SHP77 (cell line): ENCODE measurements at places on chromosomes 5 and 9.
A peak's percentile ranks its signal among the peaks of the same experiment; 100 is the strongest.

DNA sequence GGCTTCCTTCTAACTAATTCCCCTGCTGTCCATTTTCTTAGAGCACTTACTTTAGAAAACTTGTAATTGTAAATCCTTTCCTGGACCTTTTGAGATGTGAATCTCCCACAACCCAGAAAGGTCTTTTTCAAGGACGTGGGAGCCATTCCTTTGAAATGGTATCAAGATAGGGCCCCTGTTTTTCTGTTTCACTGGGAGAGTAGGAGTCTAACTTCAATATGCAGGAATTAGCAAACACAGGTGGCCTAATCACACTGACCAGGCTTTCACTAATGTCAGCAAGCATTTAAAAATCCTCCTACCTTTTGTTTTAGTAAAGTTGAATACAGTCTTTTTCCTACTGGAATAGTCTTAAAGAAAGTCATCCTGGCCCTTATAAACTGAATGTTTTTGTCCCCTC, 558.3 kb downstream of the PTPRD start:
- no peak for DNase-seq

DNA sequence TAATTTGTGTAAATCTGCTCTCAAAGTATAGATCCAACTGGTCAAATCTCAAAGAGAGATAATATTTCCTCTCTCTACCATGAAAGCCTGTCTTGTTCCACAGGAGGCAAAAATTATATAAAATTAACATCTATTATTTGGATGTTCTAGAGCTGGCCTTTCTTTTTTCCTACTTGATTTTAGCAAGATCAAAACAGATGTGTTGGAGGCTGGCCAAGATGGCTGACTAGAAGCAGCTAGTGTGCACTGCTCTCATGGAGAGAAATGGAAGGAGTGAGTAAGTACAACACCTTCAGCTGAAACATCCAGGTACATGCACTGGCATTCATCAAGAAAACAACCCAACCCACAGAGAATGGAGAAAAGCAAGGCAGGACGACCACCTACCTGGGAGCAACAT, 298.6 kb upstream of the SLC24A2 start:
- no peak for DNase-seq

GRCh38 chr5:42919600-42919999, 107.9 kb upstream of the SELENOP start:
- DNase-seq, result no peak

- DNase-seq, result peak; percentile 59
Measured at GRCh38 chr9:76987594-76988200, 31.8 kb upstream of the FOXB2 start.

- DNase-seq, result no peak
Measured at GRCh38 chr5:138601444-138601843, 26.2 kb upstream of the HSPA9 start.

DNA sequence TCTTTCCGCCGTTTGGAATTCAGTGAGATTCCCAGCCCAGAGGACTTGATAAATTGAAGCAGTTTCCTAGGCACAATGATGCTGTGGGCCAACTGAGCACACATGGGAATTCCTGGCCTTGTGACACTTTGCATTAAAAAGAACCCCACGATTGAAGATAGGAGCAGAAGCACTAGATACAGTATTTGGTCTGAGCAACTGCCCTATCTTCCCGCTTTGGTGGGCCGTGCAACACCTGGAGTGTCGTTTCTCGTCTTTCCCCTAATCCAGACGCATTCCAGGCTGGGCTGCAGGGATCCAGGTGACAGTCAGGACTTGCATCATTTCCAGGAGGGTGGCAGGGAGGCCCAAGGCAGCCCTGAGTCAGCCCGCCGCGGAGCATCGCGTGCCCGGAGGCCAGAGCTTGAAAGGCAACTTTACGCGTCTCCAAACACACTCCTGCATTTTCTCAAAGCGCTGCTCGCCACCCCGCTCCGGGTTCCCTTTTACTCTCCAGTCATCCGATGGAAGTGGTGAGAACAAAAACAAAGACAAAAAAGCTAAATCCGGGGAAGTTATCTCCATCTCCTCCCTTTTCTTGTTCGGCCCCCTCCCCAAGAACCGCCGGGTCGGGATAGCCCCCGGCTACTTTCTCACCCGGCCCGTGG, 753 bp upstream of the STC2 start:
- DNase-seq, result no peak

DNA sequence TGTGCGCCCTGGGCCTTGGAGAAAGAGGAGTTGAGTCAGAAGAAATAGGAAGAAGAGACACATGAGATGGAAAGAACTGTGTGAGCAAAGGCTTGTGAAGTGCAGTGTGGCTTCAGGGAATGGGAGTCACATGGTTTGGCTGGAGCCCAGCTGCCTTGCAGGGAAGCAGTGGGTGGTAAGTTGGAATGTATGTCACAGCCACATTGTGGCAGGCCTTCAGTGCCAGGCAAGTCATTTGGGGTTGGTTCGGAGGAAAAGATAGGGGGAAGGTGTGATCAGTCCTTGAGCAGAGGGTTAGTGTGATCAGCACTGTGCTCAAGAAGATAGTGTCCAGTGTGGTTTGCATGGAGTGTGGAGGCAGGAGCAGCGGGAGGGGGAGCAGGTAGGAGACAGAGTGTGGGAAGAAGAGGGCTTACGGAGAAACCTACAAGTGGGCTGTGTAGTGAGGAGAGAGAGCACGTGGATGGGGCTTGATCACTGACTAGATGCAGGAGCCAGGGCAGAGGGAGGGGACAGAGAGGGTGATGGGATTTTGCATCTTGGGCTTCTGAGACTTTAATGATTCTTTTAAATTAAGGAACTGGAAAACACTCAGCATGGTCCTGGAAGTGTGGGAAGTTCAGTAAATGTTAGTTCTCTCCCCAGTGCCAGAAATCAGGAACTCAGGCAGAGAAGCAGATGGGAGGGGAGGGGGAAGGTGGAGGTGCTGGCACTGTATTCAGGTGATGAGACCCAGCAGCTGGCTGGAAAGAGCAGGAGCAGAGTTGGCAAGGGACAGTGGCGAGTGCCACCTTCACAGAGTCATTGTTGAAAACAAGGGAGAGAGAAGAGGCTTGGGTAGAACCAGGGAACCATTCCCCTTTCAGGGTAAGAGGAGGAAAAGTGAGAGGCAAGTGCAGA, 46.6 kb downstream of the ARHGAP26 start:
- DNase-seq, result no peak

DNA sequence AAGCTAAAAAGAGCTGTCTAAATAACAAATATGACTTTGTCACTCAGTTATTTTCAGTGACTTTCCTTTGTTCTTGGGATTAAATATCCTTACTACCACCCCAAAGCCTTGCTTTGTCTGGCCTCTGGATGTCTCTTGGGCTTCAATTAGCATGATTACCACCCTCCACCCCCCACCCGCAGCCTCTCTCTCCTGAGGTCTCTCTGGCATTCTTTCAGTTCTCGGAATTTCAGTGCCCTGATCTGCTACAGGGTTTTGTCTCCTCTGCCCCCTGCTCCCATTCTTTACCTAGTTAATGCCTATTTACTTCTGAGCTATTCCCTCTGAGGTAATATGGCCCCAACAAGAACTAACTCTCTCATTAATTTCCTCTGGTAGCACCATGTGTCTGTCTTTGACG, 376.4 kb downstream of the DEPDC1B start:
- no peak for DNase-seq

- no peak for DNase-seq
Measured at GRCh38 chr5:101687349-101687985, 608.6 kb downstream of the SLCO4C1 start.

DNA sequence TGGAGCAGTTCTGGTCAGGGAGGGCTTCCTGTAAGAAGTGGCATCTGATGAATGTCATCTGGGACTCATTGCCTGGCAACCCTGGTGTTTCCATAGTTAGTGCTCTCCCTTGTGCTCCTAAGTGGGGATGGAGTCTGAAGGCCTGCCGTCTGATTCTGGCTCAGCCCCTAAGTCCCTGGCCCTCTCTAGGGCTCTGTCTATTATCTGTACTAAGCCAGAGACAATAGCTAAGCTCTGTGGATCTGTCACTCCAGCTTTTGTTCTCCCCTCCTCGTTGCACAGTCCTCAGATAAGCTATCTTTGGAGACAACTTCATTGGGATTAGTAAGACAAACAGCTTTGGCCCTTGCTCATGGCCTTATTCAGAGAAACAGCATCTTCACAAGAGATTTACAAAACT, 30.6 kb upstream of the TTC1 start:
- DNase-seq, result no peak

DNA sequence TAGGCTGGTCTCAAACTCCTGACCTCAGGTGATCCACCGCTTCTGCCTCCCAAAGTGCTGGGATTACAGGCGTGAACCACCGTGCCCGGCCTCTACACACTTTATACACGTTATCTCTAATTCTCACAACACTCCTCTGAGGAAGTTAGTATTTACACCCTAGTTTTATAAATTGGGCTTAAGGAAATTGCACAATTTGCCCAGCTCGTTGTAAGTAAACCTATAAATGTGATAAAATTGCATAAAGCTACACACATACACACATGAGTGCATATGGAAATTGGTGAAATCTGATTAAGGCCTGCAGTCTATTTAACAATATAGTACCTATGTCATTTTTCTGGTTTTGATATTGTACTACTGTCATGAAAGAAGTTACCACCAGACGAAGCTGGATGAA, 4.4 kb upstream of the SLC4A9 start:
- DNase-seq, result no peak

DNA sequence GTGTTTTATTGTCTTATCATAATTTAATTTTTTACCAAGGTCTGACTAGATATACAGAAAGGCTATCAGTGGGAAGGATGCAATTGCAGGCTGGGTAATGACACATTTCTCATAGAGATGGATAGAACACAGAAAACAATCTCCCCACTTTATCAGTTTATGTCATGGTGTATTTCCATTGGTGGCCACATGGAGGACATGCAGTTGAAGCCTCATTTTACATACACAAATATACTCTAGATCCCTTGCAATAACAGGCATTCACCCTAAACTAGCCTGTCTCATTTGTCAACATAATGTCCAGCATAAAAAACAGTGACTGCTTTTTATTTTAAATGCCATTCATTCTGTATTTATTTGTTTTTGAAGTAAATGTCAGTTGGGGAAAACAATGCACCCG, 526.3 kb downstream of the GABRG2 start:
- no peak for DNase-seq

- DNase-seq, result peak; percentile 9
Measured at GRCh38 chr9:72315510-72316311, 49.3 kb downstream of the ZFAND5 start.

- no peak for DNase-seq
Measured at GRCh38 chr9:137294681-137295237, 7.3 kb downstream of the NRARP start.

DNA sequence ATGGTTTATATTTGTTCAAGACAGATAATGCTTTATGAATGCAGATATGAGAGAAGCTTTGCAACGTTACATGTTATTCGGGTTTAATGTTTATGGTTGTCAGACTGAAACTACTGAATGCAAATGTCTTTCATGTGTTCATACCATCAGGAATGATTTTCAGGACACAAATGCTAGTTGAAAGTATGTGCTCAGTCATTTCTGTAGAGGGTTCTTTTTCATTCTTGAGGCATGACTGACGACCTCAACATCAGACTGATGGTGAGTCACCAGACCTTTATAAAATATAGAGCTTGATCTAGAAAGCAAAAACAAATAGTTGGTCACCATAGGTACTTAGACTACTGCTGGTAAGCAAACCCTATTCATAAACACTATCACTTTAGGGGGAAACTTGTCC, 287.3 kb upstream of the NUDT12 start:
- no peak for DNase-seq

DNA sequence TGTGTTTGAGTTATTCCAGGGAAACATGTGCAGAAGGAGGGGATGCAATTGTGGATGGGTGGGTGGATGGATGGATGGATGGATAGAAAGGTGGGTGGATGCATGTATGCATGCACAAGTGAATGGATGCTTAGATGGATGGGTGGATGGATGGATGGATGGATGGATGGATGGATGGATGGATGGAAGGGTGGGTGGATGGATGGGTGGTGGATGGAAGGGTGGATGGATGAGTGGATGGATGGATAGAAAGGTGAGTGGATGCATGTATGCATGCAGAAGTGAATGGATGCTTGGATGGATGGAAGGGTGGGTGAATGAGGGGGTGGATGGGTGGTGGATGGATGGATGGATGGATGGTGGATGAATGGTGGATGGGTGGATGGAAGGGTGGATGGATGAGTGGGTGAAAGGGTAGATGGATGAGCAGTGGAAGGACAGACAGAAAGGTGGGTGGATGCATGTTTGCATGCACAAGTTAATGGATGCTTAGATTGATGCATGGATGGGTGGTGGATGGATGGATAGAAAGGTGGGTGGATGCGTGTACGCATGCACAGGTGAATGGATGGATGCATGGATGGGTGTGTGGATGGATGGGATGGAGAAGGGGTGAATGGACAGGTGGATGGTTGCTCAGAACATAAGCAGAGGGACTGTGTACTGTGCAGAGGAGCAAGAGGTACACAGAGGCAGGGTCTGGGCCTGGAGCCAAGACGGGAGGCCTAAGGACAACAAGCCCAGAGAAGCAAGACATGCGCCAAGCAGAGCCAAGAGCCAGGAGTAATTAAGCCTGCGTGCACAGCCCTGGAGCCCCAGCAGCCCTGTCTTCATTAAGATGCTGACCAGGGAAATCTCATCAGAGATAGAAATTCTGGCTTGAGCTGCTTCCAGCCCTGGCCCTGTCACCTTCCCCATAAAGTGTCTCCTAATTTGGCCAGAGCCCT, 84.6 kb upstream of the PPP1R26 start:
- no peak for DNase-seq

DNA sequence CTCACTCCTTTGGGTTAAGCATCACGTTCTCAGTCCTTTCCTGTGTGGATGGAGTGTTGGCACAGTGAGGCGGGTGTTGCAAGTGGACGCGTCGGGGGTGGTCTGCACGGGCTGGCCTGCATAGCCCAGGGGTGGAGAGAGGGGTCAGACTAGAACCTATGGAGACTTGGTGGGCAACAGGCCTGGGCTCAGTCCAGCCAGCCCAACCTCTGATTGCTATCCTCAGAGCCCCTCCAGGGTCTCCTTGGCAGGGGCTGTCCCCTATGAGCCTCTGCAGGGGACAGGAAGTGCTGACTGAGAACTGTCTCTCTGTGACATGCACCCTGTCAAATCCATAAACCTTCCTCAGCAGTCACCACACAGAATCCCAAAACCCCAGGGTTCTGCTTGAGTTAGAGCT, 2.3 kb downstream of the DCANP1 start:
- DNase-seq, result no peak

- no peak for DNase-seq
Measured at GRCh38 chr5:15993919-15994318, 185.7 kb downstream of the MARCHF11 start.

DNA sequence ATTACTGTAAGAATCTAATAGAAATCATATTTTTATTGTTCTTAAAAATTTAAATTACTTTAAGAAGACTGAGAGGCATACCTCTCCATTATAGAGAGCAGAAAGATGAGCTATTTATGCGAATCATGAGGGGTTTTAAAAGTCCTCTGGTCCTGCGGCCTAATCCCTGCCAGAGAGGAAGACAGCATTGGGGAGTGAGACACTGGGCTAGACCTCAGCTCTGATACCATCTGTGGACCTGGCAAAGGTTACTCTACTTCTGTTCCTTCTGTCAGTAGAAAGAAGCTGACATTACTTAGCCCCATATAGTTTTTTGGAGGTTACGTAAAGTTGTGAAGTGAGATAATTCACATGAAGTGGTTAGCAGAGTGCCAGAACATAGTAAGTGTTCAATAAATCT, 103.6 kb downstream of the CCDC192 start:
- no peak for DNase-seq

GRCh38 chr5:39076757-39077728, 2.8 kb upstream of the RICTOR start:
- peak; percentile 19 for DNase-seq

- DNase-seq, result no peak
Measured at GRCh38 chr5:80191397-80191796, 64.5 kb downstream of the SERINC5 start.

- DNase-seq, result no peak
Measured at GRCh38 chr9:36780186-36780585, 207.5 kb downstream of the MELK start.

- no peak for DNase-seq
Measured at GRCh38 chr9:114856942-114857315, 51.1 kb upstream of the TNFSF15 start.
